GM23248 (cell line): ENCODE measurements at places on chromosomes 2 and 18.

DNA sequence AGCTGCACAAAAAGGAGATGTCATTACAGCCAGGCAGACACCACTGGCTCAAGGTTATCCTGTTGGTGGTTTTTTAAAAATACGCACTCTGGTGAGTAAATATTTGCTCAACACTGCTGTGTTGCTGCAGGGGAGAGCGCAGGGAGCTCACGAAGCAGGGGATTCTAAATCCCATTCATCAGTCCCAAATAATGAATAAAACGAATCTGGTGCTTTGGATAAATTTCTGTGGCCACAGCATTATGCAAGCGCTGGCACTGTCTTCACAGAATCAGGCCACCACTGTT is 256.2 kb downstream of the HDAC4 start:
- no peak for DNase-seq

DNA sequence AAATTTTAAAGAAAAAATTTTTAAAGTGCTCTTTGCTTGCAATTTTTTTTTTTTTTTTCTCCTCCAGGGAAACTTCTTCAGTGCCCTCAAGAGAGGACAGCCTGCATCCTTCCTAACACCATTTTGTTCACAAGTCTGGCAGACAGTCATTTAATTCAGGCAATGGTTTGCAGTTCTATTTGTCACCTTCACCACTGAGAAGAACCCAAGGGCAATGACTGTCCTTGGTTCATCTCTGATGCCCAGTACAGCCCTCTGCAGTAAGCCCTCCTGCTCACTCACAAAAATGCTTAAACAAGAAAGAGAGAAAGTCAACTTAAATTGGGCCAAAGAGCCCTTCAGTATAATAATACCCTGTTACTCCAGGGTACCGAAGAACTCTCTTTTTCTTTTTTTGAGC is 52.4 kb downstream of the TGFA start:
- DNase-seq, result no peak

- no peak for DNase-seq
Observed at GRCh38 chr2:96092573-96092877, 23.8 kb downstream of the ADRA2B start.

DNA sequence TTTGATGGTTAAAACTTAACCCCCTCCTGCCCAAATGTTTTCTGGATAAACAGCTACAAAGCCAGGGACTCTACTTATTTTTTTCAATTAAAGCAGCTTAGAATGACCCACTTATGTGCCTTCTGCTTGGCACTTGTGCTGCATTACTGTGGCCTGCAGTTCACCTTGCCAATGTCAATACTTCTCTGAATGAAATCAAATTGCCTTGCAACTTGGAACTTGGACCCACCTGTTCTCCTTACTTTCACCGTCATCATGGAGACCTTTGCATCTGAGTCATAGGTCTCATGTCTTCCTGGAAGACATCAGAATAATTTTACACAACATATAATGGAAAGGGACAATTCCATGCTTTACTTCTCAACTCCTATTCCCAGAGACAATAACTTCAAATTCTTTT is 92.1 kb upstream of the FHL2 start:
- DNase-seq, result no peak

DNA sequence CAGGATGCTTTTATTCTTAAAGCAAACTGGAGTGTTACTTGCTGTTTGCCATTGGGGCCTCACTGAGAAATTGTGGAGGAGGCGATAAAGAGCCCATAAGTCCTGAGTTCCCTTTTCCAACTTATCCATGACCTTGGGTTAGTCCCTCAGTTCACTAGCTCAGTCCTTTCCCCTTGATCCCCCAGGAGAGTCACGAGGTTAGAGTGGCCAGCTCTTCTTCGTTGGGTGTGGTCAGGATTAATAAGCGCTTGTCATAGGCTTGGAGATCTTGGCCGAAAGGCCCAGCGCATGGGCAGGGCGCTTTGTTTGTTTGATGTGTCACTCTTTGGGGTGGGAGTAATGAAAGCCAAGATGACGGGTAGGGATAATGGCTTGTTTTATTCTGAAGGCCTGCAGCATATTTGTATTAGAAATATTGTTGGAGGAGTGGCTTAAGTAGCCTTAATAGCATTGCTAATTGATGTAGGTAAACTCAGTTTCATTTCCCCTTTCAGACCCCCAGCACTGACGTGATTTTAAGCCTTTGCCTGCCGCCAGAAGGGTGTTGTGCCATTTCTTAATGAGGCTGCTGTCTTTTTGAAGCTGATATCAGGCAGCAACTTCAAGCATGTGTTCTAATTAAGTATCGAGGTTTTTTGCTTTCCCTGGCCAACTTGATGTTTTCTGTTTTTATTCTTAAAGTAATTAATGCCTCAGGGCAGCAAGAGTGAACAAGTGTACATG is 15.7 kb downstream of the GRHL1 start:
- DNase-seq, result peak; percentile 78

- DNase-seq, result peak; percentile 72
Observed at GRCh38 chr2:8009010-8009597, 672.8 kb upstream of the ID2 start.

GRCh38 chr2:231568098-231568784 is 24.4 kb upstream of the TEX44 start:
- no peak for DNase-seq

DNA sequence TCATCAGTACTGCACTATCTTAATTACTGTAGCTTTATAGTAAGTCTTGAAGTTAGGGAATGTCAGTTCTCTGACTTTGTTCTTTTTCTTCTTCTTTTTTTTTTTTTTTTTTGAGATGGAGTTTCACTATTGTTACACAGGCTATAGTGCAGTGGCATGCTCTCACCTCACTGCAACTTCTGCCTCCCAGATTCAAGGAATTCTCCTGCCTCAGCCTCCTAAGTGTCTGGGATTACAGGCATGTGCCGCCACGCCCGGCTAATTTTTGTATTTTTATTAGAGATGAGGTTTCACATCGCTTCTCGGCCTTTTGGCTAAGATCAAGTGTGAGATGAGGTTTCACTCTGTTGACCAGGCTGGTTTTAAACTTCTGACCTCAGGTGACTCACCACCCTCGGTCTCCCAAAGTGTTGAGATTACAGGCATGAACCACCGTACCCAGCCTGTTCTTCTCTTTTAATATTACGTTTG is 41.9 kb upstream of the TANC1 start:
- DNase-seq, result peak; percentile 67

- no peak for DNase-seq
Observed at GRCh38 chr2:216340280-216340631, 32.0 kb downstream of the MARCHF4 start.

GRCh38 chr18:7369006-7369405 is 138.1 kb downstream of the LRRC30 start:
- no peak for DNase-seq

DNA sequence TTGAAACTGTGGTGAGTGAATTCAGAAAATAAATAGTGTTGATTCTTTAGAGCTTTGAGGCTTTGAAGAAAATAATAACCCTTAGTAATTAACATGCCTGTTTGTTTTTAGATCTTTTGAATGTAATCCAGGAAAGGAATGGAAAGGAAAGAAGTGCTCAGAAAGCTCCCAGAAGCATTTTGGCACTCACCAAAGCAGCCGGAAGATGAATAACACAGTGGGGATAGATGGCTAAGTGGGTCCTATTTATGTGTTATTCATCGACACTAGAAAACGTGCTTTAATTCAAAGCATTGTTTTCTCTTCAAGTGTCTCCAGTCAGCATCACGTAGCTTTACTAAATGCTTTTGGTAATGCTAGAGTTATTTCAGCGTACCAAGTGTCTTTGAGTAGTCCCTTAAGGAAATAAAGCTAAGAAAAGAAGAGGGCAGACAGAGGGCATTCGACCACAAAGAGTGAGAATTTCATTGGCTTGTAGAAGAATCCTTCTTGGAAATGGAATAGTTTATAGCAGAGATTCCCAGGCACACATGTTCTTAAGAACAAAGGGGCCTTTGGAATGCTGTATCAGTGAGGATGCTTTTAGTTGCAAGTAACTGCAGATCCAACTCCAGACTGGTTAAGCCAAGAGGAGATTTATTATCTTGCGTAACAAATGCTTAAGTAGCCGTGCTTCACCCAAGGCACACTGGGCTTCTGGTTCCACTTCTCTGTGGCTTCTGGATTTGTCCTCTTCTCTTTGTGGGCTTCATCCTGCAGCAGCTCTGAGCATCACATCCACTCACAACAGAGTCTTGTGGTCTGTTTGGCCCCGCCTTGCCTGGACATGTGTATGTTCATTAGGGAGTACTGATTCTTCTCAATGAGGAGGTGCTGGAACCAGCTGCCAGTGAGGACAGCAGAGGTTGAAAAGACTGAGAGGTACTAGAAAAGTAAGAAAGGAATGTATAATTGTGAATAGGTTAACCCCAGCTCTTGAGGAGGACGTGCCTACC is 63.6 kb upstream of the LTBP1 start:
- DNase-seq, result no peak

GRCh38 chr2:290090-290722 is 2.3 kb upstream of the ALKAL2 start:
- peak; percentile 81 for DNase-seq

DNA sequence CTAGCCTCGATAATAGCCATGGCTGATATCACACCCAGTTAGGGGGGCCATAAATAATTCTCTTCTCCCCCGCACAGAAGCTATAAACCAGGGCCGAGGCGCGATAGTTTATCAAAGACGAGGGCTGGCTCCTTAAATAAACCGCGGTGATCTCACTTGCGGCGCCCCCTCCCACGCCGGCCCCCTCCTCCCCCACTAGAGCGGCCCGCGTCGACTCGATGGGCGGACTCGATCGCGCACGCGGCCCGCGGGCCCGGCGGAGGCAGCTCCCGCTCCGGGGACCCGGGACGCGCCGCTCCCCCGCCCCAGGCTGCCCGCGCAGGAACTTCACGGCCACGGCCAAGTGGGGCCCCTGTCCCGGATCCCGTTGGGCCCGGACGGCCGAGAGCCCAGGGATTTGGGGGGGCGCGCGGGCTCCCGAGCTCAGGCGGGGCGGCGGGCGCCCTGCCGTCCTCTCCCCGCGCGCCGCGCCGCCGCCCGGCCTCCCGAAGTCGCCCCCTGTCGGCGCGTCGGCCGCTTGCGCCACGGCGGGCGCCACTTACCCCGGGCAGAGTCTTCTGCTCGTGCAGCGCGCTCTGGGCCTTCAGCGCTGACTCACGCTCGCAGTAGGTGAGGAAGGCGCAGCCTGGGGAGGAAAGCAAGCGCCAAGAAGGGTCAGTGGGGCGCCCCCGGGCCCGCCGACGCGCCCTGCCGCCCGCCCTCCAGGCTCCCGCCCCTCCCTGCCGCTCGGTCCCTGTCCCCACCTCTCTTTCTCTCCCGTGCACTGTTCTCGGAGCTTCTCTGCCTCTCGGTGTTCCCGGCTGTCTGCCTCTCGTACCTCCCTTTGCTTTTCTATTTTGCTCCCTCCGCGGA is 80.4 kb downstream of the CELF4 start:
- peak; percentile 60 for DNase-seq

DNA sequence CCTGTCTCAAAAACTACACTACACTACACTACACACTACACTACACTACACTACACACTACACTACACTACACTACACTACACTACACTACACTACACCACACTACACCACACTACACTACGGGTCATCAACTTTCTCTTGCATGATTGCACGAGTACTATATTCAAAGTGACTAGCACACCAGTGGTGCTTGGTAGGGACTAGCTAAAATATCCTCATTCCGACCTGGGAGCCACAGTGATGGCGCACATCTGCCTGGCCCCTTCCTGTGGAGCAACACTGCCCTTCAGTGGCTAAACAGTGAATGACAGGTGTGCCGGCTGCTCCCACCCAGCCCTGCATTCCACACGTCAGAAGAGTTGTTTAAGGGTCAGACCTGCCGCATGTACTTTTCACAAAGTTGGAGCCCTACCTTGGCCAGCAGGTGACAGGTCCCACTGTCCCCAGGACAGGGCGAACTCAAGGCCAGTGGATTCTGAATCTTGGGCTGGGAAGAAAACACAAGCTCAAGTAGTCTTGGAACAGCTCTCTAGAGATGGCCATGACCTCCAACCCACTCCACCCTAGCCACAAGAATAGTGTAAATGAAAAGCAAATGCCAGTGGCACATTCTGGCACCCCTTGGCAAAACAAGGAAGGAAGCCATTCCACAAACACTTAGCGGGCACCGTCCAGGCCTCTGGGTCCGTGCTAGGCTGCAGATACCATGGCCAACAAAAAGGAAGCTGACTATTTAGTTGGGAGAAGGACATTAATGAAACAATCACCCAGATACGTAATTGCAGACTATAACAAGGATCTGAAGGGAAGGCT is 79.7 kb upstream of the MSH2 start:
- DNase-seq, result peak; percentile 85

DNA sequence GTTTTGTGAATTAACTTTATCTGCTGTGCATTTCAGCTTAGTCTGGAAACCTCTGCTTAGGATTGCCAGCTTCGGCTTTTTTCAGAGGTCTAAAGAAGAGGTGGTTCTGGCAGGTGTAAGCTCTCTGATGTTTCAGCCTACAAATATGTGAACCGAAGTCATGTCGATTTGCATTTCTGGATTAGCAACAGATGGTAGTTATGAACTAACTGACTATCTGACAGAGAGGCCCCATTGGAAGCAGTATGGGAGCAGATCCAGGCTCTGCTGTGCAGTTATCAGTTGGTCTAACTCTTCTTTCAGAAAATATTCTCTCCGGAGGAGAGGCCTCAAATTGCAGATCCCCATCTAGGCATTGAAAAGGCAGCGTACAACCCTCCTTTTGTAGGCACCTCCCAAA is 32.7 kb upstream of the SPRED2 start:
- peak; percentile 27 for DNase-seq

DNA sequence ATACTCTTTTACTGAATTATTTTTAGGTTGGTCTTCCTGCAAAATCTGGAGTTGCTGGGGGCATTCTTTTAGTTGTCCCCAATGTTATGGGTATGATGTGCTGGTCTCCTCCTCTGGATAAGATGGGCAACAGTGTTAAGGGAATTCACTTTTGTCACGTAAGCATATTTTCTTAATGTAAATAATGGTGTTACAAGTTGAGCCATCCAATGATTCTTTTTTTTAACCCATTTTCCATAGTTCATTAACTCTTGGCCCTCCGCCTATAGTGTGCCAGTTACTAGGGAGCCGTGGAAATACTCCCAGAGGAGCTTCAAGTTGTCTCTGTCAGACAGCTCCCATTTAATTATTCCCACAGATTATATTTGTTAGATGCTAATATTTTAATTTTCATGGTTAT is 49.8 kb downstream of the GLS start:
- DNase-seq, result no peak

DNA sequence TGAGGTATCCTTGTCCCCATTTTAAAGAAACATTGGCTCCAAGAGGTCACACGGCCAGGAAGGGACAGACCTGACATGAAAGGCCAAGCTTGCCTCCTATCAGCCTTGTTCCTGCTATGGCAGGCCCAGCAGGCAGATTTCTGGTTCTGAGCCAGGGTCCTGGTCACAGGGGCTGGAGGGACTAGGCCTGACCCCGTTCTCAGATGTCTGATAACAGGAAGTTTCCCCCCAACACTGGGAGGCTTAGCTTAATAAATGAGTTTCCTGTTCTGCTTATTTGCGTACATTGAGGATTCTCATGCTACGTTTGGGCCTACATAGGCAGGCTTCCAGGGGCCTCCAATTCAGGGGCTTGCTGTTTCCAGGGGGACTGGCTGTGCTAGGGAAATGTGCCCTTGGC is 107.8 kb upstream of the LTBP1 start:
- no peak for DNase-seq

GRCh38 chr2:216607277-216607560 is 26.0 kb upstream of the IGFBP2 start:
- DNase-seq, result no peak
